ENCODE measurements at places on chromosomes 5 and 9.

GRCh38 chr5:169886033-169886432, 94.3 kb downstream of the INSYN2B start:
- no peak for DNase-seq

GRCh38 chr9:133125941-133126696, 5.1 kb upstream of the RALGDS start:
- DNase-seq = no peak

DNA sequence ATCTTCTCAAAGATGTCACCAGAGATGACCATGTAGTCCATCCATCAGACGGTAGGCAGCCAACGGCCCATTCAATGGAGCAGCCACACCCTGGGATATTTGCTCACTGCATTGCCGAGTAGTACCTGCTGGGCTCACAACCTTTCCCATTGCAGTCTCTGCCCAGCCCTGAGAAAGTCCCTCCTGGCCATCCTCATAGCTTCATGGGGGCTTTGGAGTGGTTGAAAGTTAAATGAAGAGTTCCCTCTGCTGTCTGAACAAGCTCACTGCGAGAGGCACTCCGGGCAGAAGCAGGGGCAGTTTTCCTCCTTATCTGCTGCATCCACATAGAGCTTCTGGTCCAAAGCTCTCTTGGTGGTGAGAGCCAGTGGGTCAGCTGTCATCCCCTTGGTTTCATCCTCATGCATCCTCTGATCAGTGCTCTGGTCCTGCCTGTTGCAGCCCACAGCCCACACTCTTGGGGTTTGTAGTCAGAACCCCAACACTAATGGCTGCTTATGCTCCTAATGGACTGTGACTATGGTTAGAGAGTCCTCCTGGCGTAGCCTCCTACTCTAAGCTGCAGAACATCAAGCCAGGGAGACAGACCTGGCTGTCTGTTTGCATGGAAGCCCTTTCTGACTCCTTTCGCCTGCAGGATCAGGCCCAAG, 23.3 kb downstream of the TNFSF8 start:
- DNase-seq = no peak

DNA sequence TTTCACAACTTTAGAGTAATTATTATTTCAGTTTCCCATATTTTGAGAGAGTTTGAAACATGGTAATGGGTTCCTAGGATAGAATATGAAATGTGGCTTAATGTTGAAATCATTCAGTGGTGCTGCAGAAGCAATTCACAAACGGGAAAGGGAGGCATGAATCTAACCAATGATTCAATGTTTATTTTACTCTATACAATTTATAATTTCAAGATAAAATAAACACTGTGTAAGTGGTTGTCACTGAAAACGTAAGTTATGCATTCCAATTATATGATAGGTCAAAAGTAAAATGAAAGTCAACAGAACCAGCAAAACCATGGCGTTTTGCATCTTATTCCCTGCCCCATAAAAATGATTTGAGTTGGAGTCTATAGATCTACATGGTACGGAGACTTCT, 1207.1 kb upstream of the CDH18 start:
- no peak for DNase-seq

GRCh38 chr9:116716438-116716837, 29.3 kb downstream of the TRIM32 start:
- no peak for DNase-seq

GRCh38 chr9:97220894-97221477, 86.5 kb upstream of the CCDC180 start:
- no peak for DNase-seq

DNA sequence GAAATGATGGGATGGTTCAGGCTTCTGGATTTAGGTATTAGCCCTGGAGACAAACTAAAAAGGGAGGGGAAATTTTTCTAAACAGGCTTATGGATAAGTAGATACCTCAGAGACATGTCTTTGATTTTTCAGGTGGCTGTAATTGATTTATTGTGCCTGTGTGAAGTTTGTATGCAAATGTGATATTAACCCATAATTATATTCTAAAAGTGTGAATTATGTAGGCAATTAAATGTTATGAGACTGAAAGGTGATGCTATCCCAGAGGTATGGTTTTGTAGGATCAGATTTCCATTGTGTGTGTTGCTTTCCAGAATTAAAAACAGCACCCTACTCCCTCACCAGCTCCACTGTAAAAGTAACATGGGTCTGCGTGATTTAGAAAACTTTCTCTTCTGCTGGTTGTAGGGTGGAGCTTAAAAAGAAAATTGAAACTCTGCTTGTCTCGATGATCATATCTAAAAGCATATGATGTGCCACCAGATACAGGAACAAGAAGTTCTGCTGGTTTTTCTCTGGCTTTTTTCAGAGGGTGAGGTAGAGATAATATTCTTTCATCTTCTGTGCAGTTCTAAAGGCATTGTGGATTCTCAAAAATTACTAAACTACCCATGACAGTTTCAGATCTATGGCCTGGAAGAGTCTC, 71.8 kb upstream of the TAF11L2 start:
- DNase-seq = no peak

GRCh38 chr5:131289738-131290137, 25.9 kb downstream of the CDC42SE2 start:
- no peak for DNase-seq

GRCh38 chr5:54760182-54760935, 225.0 kb downstream of the ESM1 start:
- no peak for DNase-seq

DNA sequence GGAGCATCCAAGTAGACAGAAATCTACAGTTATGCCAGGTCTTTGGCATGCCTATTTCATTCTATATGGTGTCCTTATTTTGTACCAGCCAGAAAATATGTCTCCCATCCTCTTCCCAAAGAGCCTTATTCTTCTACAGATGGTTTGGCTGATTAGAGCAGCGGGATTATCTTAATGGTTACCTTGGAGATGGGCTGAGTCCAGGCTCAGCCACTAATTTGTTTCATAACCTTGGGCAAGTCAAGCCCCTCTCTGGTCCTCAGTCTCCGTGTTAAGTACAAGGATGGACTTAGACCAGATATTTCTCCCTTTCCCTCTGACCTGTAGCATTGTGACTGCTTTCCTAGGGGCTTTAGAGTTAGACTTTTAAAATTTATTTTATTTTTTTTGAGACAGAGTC, 11.1 kb upstream of the GLE1 start:
- DNase-seq = no peak

GRCh38 chr5:127326431-127326830, 35.8 kb downstream of the MEGF10 start:
- DNase-seq = no peak

GRCh38 chr5:131021646-131022045, 143.4 kb downstream of the HINT1 start:
- DNase-seq = no peak

- DNase-seq = no peak
Observed at GRCh38 chr9:114174876-114175771, 19.8 kb downstream of the COL27A1 start.

DNA sequence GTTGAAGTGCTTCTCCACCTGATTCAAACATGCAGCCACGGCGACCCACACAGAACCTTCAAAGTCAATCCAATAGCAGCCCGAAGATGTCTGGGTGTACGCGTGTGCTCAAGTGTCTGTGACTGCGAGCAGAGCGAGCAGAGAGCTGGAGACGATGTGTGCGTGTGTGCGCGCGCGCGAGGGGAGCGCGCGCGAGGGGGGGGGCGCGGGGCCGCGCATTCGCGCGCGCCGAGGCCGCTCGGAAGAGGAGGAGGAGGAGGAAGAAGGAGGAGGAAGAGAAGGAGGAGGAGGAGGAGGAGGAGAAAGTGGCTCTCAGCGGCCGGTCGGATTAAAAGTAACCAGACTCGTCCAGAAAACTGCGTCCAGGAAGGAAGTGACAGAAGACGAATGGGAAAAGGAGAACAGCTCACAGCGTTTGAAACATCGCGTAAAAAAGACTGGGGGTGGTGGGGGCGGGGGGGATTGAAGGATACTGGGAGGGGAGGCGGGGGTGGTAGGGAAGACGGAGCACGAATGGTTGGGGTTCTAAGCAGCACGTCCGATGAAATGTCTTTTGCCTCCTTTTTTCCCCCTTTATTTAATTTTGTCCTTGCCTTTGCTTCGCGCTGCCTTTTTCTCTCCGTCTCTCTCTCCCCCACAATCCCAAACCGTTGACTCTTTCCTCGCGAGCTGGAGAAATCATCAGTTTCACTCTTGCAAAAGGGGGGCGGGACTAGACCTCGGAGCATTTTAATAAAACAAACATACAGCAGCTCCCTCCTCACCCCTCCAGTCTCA, at the start of gene MEF2C:
MEF2C (minus strand) TSS at position 126 of the 777 bp plus-strand sequence. CDS start 59,396 bp downstream, outside the sequence.
- DNase-seq = no peak

- DNase-seq = no peak
Observed at GRCh38 chr5:124634228-124634739, 112.2 kb downstream of the ZNF608 start.

DNA sequence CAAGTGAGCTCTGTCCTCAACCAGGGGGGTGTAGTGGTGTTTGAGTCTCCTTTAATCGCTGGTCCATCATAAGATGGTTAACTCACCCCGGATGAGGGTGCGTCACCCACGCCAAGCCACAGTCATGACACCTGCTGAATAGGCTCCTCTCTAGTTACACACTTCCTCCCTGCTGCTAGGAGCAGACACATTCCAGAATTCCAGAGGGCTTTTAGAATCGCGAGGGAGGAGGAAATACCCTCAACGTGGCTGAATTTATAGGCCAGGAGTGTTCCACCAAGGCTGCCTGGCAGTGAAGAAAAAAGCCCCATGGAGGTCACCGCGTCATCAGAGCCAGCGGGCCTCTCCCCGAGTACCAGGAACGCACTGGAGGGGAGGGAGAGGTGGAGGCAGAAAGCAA, 5.1 kb downstream of the GLRX start:
- DNase-seq = no peak

- no peak for DNase-seq
Observed at GRCh38 chr9:93136011-93136440, 2.0 kb upstream of the NINJ1 start.

GRCh38 chr9:83372957-83373356, 165.2 kb downstream of the FRMD3 start:
- no peak for DNase-seq

- no peak for DNase-seq
Observed at GRCh38 chr9:75429531-75430475, 341.5 kb downstream of the OSTF1 start.

- no peak for DNase-seq
Observed at GRCh38 chr5:33240558-33240957, 200.2 kb upstream of the TARS1 start.

- no peak for DNase-seq
Observed at GRCh38 chr5:133694181-133694831, 82.0 kb upstream of the FSTL4 start.

DNA sequence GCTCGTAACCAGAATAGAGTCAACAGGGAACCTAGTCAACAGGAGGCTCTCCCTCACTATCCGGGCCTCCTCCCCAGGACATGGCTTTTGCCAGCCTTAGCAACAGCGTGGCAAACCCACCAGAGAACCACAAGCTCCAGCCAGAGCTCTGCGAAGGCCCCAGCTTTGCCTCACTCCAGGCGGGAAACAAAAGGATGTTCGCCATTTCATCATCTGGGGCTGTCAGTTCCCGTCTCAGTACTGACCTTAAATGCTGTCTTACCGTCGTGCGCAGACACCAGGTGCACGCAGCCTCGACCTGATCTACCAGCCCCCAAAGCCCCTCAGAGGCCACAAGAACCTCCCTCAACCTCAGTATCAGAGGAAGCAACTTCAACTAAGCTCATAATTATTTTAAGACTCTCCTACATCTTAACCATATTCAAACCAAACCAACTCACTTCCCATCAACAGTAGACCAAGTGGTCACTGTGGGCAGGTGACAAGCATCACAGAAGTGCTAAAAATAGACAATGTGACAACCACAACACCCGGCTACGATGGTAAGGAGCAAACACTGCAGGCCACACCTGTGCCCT, 71.4 kb downstream of the SEMA4D start:
- no peak for DNase-seq

- no peak for DNase-seq
Observed at GRCh38 chr5:107043665-107044064, 627.1 kb downstream of the EFNA5 start.

GRCh38 chr9:130446101-130446861, 1.5 kb downstream of the ASS1 start:
- DNase-seq = no peak

DNA sequence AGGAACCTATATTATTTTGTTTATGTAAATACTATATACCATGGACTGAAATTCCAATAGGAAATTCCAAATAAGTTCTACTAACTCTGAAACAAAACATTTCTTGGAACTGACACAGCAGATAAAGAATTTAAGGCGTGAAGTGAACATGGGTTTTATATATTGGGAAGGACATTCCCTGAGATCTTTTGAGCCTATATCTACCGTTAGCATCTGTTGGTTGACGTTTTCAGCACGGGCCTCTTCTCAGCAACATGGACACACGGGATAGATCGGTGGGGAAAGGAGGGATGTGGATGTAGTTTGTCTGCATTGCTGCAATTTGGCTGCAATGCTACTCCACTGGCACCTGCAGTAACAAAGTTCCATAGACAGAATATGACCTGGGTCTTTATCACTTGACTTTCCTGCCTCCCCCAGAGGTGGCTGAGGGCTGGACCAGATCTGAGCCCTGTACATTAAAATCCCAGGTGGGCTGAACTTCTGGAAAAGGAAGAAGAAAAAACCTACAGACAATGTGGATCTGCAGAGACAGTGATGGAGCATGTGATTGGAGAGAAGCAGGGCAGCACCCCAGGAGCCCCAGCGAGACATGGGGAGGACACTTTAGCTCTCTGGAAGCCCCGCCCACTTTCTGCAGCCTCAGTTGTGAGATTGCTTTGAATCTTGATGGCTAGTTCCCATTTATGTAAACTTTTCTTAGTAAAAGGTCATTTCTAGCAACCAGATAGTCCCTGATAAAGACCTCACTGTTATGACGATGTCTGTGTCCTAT, 91.2 kb upstream of the CPEB4 start:
- DNase-seq = no peak

- no peak for DNase-seq
Observed at GRCh38 chr5:10977011-10977410, 216.0 kb upstream of the DAP start.

DNA sequence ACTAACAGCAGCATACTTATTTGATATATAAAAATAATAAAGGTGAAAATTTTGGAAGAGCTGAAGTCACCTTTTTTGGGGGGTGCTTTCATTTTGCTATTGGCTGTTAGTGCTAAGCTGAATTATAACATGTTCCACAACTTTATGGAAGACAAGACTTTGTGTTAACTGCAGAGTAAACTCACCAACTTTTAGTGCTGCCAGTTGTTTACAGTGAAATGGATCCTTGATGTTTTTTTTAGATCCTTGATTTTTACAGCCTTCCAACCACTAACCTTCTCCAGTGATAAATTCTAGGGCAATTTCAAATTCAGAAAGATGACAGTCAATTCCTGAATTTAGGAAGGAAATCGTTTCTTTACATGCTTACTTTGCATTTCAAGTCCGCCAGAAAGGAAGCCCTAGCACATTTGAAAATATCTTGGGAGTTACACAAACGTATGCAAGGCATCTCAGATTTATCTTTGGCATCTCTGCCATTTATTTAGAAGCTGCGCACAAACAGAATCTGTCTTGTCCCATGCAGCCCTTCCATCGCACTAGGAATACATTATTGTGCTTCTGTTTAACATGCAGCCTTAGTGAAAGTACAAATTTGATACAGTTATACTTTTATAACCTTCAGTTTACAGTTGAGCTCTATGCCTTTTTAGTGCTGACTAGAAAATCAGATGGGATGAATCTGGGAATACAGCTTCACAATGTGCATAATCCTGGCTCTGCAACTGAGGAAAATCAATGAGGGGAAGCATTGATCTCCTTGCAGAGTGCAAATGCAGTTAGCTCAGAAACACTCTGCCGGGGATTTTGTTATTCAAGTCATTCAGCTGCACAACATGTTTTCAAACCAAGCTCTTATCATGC, 142.4 kb upstream of the ZNF608 start:
- no peak for DNase-seq

- DNase-seq = no peak
Observed at GRCh38 chr5:81922854-81923279, 49.0 kb upstream of the ATG10 start.

Data from activated T-helper 1 cell treated with anti-CD3 and anti-CD28 coated beads, Interleukin-2, amount 50 U/mL, for 16 hours (primary cell).